ENCODE measurements at places on chromosomes 1 and 21.

GRCh38 chr1:226123591-226124471 is 61.3 kb downstream of the H3-3A start:
- DNase-seq = no peak

- DNase-seq = no peak
Observed at GRCh38 chr1:211566431-211567025, 12.4 kb downstream of the SLC30A1 start.

DNA sequence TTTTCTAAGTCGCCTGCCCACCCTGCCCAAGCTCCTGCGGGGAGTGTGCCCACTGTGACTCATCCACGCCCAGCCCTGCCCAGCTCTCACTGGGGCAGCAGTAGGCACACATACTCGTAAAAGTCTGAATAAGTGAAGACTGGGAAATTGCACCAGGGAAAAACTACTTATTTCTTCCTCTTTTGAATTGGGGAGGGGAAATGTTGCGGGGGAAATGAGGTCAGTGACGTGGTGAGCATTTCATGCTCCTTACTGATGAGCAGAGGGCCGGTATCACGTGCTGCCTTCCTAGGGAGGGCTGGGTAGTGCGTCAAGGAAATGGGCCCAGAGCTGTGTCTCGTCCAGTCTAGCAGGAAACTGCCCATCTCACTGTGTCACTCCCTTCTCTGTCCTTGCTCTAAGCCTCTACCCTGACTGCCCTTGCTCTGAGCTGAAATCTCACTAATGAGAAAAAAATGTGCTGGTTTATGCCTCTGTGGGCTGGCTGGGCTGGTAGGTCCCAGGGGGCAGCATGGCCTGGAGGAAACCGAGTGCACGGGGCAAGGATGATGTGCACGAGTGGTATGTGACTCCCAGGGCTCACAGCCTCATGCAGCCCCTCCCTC is 13.5 kb upstream of the TNFRSF1B start:
- DNase-seq = no peak

DNA sequence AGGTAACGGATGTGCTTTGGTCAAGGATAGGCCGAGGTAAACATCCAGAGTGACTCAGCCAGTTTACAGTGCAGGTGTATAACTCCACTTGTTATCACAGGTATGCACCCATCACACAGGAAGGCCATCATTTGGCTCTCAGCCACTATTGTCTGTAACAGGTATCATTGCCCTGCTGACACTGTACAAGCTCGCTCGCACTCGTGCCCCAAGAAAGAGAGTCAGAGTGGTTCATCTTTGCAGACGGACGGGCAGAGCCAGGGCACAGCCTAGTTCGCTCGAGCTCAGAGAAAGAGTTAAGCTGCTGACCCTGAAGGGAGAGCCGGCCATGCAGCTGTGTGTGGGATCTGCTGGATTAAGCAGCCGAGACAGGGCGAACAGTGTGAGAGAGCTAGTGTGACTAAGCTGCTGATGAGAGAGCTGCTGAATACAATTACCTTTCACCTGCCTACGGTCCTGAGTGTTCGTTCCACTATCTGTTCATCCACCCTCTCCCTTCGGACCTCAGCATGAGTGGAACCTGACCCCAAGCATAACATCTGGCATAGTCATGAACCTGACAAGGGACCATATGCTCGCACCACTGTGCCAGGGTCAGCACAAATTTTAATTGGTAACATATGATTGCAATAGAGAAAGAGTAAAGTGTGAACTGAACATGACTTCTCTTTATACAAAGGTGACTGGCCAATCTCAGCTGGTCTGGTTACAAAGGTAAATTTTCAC is 27.0 kb upstream of the LYPD8 start:
- DNase-seq = no peak

- DNase-seq = no peak
Observed at GRCh38 chr1:177794376-177794991, 175.4 kb downstream of the SEC16B start.

GRCh38 chr21:41059871-41060270 is 108.1 kb upstream of the BACE2 start:
- no peak for DNase-seq

GRCh38 chr1:150692720-150693119 is 4.2 kb downstream of the GOLPH3L start:
- DNase-seq = no peak

GRCh38 chr1:94160811-94161210 is 39.9 kb upstream of the ABCA4 start:
- no peak for DNase-seq

GRCh38 chr1:61190618-61191432 is 108.5 kb downstream of the NFIA start:
- DNase-seq = no peak

DNA sequence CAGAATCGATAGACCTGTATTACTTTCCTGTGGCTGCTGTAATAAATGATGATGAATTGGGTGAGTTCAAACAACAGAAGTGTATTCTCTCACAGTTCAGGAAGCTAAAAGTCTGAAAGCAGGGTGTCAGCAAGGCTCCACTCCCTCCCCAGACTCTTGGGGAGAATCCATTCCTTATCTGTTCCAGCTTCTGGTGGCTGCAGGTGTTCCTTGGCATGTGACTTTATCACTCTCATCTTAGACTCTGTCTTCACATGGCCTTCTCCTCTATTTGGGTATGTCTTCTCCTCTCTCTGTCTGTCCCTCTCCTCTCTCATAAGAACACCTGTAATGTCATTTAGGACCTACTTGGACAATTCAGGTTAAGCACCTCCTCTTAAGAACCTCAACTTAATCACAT is 44.1 kb upstream of the SLC2A1 start:
- no peak for DNase-seq

DNA sequence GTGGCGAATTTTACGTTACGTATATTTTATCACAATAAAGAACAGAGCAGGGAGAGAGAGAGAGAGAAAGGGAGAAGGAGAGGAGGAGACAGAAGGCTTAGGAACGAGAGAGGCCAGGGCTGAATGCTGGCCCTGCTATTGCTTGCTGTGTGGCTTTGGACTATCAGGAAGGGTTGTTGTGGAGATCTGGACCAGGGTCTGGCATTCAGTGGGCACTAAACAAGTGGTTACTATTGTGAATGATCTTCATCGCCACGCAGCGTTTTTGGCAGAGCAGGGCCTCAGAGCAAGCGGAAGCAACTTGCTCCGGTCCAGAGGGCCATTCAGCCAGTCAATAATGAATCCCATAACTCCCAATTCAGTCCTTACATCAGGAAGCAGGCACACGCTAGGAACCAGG is 26.4 kb downstream of the PIK3C2B start:
- DNase-seq = no peak

DNA sequence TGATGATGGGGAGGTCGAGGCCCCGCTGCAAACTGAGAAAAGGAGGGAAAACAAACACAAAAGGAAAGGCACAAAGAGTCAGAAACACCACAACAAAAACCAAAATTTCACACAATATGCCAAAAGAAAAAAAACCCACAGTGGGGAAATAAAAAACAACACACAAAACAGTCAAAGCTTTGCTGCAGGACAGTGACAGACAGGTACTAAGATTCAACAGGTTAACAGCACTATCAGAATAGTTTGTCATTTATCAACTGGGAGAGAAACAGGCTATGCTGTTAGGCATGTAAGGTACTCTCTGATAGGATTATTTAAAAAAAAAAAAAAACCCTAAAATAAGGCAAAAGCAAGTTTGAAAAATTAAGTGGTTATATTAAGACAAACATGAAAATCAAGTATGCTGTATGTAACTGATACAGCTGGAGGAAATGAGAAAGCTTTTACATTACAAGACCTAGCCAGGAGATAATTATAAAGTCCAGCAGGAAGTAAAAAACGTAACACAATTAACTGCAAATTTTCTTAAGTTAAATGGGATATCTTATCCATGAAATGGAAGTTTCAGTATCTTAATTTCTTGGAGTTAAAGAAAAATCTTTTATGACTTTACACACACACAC is 179.0 kb downstream of the EIF4G3 start:
- DNase-seq = no peak

DNA sequence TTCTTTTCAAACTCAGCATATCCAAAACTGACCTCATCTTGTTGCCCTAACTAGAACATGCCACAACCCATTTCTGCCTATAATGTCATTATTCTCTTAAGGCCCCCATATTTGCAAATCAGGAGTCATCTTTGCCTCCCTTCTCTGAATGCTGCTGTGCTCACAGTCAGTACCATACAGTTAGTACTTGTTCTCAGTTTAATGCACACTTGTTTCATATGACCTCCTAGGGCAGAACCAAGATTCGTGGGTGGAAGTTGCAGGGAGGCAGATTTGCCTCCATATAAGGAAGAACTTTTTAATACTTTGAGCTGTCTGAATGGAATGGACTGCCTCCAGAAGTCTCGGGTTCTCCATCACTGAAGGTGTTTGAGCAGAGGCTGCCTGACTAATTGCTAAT is 9.2 kb downstream of the CAP1 start:
- DNase-seq = no peak

DNA sequence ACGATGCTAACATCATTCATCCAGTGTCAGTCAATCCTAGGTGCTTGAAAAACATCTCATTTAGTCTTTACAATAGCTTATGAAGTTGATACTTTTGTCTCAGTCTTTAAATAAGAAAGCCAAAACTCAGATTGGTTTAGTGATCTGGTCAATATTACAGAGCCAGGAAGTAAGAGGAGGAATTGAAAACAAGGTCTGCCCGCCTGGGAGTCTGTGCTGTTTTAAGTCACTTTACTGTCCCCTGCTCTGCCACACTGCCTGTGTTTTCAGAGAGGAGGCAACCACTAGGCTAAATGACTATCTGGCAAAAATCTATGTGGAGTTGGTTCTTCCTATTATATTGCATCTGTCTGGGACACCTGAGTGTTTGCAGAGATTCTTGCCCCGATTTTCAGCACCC is 62.3 kb downstream of the ST6GALNAC3 start:
- DNase-seq = no peak

GRCh38 chr1:15128520-15129313 is 24.8 kb upstream of the TMEM51 start:
- peak; percentile 84 for DNase-seq

GRCh38 chr1:80211691-80212380 is 1205.3 kb upstream of the ADGRL4 start:
- no peak for DNase-seq

DNA sequence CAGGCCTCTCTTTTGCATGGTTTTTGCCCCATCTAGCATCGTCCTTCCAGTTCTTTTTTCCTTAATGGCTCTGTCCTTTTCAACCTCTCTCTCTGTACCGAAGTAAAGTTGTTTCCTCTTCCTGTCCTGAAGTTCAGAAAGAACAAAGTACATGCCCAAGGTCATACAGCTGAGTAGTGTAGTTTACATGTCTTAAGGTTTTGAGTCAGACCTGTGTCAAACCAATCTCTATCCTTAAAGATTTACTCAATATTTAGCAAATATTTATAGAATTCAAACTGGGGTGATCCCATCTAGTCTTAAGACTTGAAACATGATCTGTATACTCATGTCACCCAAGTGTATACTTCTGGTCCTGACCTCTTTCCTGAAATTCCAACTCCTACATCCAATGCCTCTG is 118.7 kb upstream of the SGIP1 start:
- no peak for DNase-seq

- DNase-seq = no peak
Observed at GRCh38 chr1:179871940-179872339, 5.7 kb downstream of the TOR1AIP2 start.

GRCh38 chr1:51690285-51690961 is 73.5 kb downstream of the OSBPL9 start:
- no peak for DNase-seq

DNA sequence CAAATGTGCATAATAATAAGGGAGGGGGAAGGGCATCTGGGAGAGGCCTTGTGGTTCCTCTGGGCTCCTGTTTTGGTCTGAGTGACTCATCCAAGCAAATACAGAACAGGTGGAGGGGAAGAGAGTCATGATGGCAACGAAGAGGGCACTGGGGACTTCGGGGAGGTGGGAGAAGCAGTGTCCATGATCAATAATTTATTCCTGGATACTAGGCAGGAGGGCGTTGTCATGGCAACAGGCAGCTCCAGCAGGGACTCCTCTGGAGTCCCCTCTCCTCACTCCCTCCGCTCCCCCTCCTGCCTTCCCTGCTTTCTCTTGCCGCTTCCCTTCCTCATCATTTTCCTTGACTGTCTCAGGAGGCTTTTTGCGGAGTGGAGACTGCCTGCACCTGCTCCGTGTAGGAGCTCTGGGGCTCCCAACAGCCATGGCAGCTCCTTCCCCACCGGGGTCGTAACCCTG is 12.3 kb upstream of the NFASC start:
- no peak for DNase-seq

GRCh38 chr1:69913977-69914376 is 291.4 kb downstream of the LRRC40 start:
- peak; percentile 79 for DNase-seq

GRCh38 chr1:167453123-167453522 is 65.2 kb downstream of the CD247 start:
- no peak for DNase-seq

DNA sequence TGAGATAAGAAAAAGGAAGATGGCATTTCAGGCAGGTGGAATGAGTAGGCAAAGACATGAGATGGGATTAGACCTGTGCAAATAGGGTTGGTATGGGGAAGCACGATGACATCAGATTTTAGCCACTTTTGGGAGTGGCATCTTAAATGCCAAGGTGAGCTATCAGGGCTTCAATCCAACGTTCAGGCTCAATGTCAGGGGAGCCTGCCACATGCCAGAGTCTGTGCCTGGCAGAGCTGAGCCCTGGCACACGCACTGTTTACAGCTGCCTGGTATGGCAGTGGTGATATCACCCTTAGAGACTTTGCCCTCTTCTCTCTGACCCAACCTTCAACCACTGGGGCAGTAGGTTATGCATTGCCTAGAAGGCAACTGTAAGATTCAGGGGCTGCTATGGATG is 1.1 kb upstream of the GUCA2B start:
- DNase-seq = no peak

DNA sequence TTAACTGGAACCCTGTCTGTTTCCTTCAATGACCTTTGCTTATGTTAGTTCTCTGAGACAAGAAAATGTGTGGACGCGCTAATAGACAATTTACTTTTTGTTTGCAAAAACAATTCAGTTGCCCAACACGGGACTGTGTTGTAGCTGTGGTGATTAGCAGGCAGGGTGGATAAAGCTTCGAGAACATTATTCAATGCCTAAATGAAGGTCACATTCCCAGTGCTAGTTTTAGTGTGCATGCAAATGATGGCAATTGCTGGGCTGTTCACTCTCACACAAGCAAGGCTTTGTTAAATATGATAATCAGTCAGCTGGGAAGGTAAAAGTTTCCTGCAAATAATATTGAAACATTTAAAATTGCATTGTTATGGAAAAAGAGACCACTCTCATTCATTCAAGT is 188.4 kb downstream of the BACH1 start:
- no peak for DNase-seq

- no peak for DNase-seq
Observed at GRCh38 chr1:223228931-223229528, 86.0 kb upstream of the TLR5 start.
